ENCODE measurements at places on chromosomes 4 and X. TPM values are rescaled to one million over a fixed set of nuclear protein-coding genes. Genes with fewer than 3 reads are reported as not detected.

GRCh38 chr4:164383058-164383357 is 370.9 kb upstream of the SMIM31 start:
- no peak for DNase-seq

DNA sequence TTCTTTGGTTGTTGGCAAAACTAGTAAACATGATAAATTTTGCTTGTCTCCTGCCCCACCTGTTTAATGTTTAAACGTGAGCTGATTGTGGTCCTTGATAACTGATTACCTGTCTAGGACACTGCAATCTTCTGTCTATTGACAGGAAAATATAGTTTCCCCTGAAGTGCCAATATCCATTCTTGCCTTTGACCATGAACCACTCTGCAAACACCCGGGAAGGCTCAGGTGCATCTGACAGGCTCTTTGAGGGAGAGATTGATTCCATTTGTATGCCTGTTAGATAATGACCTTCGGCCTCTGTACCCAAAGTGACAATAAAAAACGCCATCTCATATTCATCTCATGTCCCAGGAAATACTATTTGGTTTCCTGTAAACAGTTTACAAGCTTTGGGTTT is 453.0 kb downstream of the CENPC start:
- no peak for DNase-seq

DNA sequence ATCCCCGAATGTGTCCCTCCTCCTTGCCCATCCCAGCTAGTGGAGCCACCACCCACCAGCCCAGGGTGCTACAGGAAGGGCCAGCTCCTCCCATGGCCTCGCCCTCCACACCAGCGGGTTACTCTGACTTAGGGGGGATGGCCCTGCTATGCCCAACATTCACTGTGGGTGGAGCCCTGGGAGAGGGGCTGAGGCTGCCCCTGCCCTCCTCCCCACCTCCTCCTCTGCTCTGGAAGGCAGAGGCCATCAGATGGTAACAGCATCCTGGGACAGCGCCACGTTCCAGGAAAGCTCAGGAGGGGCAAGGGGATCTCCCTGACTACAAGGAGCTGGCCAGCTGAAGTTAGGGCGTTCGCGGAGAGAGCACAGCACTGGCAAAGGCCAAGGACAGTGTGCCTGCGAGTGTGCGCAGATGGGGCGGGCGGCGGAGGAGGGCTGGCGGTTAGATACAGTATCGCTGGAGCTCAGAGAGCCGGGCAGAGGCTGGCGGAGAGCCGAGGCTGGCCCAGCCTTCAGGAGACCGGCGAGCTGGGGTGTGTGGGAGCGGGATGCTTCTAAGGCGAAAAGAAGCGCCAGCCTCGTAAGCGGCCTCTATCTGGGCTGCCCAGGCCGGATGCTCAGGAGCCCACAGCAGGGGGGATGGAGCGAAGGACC is 1.5 kb downstream of the JAKMIP1 start:
- no peak for DNase-seq

DNA sequence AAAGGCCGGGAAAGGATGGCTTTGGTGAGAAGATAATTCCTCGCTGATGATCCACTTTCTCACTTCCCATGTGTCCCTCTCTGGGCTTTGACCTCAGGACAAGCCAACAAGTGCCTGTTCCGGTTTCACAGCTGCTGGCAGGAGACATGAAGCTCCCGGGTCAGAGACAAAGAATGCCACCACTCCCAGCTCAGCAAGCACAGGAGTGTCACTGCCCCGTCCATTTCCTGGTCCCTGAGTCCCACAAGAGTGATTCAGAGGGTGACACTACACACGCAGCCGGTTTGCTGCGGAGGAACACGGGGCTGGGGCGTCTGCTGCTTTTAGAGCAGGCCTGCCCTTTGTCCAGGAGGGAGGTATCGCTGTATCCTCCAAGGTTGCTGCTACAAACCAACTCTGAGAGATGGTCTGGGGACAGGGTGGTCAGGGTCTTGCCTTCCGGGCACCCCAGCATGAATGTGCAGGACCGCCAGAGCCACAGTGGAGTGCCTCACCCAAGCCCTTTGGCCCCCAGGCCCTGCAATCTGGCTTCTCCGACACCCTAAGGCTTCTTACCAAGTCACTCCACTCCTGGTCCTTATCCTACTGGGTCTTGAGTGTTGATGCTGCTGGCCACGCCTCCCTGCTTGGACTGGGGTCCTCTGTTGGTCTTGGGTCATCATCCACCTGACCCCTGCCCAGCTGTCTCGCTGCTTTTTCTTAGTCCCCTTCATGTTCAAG is 49.5 kb downstream of the CPZ start:
- no peak for DNase-seq

GRCh38 chr4:116400480-116400879 is 684.9 kb downstream of the TRAM1L1 start:
- DNase-seq = no peak

DNA sequence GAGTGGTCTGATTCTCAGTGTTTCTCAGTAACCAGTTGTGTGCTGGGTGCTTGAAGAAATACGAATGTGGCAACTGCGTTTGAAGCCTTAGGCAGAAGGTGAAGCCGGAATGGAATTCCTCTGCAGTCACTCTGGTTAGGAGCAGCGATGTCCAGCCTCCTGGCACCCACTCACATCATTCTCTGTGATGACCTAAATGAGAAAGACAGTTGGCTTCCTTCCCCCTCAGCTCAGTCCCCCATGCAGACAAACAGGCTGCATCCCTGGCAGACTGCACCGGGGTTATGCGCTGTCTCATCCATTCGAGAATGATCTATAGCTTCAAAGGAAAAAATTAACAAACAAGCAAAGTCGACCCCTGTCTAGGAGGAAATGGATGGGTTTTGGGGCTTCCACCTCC is 170.1 kb upstream of the SCML1 start:
- DNase-seq = no peak

DNA sequence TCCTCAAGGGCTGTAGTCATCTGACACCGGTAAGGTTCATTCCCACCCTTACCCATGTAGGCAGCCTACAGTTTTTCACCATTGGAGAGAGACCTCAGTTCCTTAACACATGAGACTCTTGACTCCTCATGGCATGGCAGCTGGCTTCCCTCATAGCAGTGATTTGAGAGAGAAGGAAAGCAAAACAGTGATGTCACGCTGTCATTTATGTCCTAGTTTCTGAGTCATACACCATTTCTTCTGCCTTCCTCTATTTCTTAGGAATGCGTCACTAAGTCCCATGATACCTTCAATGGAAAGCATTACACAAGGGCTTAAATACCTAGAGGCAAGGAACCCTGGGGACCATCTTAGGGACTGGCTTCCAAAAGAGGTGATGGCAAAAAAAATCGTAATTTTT is 226.1 kb downstream of the SPCS3 start:
- no peak for DNase-seq

- no peak for DNase-seq
Measured at GRCh38 chr4:177339477-177340374, 30.1 kb downstream of the NEIL3 start.

DNA sequence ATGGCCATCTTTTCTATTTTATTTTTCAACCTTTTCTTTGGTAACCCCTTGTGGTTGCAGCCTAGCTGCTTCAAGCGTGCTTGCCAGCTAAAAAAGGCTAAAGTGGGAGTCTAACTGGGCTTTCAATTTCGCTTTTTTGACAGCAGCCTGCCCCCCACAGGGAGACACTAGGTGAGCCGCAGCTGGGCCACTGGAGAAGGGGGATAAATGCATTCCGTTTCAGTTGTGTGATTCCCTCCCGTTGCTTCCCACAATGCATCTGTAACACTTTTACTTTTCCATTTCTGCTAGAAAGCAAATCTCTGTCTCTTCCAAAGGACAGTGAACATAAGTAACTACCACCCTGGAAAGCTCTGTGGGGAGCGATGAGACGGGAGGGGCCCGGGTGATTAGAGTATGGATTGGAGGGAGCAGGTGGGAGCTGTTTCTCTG is 86.3 kb upstream of the RAPGEF2 start:
- DNase-seq = peak; percentile 31

BMX gene
- 0.34 TPM for total RNA-seq

LAGE3 gene
- 10.8 TPM for total RNA-seq

AR gene
- total RNA-seq = 66.5 TPM

UGT2B28 gene
- total RNA-seq = not detected

GLRB gene
- 0.18 TPM for total RNA-seq

TCP11X2 gene
- total RNA-seq = not detected

All from right lobe of liver (tissue), 6 donors.